ENCODE measurements at places on chromosomes 11 and 22.

GRCh38 chr22:43376765-43377547 is 33.8 kb upstream of the SCUBE1 start:
- DNase-seq: no peak

DNA sequence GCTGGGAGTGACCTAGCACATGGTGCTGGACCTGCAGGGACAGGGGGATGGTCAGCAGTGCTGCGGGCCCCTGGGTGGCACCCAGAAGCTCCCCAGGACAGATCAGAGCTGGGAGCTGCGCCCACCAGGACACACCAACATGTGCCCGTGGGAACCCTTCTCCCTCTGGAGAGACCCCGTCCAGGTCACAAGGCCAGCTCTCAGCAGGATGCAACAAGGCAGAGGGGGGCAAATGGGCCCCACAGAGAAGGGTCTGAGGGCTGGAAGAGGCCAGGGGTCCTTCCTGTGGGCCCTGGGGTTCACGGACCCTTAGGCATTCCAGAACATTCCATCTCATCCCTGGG is 6.2 kb downstream of the DUSP8 start:
- DNase-seq: no peak

GRCh38 chr11:125922156-125922555 is 17.8 kb downstream of the DDX25 start:
- no peak for DNase-seq

DNA sequence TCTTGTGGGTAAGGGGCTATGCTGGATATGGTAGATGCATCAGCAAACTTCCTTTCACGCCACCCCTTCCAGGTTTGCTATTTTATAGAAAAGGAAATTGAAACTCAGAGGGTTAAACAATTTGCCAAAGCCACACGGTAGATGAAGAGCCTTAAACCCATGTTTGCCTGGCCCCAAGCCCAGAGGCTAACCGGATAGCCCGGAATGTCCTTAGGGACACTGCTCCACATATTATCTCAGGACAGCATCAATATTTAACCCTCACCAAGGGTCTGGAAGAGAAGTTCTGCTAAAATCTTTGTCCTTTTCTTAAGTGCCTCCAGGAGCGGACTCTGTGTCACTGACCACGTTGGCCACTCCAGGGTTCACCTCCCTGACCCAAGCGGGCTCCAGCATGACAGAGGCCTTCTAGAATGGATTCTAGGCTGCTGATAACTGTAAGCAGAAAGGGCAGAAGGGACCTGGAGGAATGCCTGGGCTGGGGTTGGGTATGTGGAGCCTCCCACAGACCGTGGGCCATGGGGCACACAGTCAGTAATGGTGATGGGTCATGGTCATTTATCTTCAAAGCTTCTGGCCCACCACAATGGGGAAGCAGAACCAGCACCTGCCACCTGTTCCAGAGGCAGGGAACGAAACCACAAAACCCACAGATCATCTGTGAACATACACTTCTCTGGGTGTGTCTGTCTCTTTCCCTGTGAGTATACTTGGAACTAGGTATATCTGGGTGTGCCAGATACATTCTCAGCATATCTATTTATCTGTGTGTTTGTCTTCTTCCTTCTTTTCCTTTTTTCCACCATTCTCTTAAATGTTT is 5.4 kb upstream of the TMEM86A start:
- DNase-seq: no peak

DNA sequence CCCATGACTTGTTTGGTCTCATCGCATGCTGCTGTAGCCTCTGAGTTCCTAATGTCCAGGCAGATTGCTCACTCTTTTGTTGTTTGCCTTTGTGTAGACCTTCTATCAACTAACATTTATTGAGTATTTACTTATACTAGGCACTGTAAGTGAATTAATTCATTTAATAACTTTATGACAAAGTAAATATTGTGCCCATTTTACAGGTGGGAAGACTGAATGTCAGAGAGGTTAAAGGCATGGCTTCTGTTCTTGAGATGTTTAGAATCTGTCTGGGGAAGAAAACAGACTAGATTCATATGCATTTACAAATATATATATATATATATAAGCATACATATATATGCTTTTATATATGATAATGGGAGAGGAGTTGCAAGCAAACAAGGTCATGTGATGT is 27.1 kb downstream of the EHF start:
- DNase-seq: no peak

- DNase-seq: no peak
Observed at GRCh38 chr11:67265633-67266448, 432 bp upstream of the GRK2 start.

DNA sequence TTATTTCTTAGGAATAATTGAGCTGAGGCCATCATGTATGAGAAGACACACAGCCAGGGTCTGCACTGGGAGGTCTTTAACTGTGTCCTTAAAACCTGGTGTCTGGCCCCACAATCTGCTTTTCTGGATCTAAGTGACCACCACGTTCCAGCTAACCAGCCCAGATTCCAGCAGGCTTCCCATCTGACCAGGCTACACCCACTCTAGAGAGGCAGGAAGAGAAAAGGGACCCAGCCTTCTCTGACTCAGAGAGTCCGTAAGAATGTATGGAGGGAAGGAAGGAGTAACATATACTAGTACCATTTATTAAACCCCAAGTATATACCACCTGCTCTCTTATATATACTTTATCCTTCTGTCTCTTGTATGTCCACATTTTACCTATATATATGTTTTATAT is 80.1 kb downstream of the LDLRAD3 start:
- no peak for DNase-seq
